Type B pancreatic cell (in vitro differentiated cells): ENCODE measurements at places on chromosomes 2 and 18. TPM values are rescaled to one million over a fixed set of nuclear protein-coding genes. Genes with fewer than 3 reads are reported as not detected.

DNA sequence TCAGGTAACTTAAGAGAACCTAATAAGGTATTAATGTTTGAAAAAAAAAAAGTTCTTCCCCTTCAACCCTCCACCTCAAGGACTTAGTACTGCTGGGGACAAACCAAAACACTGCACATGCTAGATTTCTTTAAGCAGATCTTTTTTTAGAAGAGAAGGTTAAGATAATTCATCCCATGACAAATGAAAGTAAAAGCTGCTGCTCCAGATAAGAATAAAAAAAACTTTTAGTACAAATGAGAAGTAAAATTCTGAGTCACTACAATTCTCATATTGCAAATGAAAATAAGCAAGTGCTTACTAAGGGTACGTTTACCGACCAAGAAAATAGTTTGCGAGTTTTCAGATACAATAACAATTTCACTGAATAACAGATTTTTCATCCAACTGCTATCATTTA, 8.9 kb downstream of the STAM2 start:
- DNase-seq = no peak

DNA sequence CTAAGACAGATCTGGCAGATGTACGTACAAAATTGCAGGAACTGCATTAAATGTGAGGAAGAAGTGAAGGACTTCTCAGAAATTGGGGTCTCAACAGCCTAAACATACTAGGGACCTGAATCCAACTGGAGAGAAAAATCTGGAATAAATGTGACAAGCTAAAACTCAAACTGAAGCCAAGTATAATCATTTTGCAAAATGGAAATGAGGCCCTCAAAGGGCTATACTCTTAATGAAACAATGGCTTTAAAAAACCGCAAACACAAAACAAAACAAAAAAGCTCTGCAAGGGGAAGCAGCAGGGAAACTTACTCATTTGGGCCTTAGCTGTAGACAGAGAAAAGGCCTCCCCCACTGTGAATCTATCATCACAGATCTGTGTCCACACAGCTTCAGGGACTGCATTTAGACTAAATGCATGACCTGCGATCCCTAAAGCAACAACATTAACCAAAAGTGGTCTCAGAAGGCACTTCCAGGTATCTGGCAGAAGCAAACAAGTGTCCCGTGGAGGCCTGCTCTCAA, 63.2 kb downstream of the CCBE1 start:
- peak; percentile 24 for DNase-seq

DNA sequence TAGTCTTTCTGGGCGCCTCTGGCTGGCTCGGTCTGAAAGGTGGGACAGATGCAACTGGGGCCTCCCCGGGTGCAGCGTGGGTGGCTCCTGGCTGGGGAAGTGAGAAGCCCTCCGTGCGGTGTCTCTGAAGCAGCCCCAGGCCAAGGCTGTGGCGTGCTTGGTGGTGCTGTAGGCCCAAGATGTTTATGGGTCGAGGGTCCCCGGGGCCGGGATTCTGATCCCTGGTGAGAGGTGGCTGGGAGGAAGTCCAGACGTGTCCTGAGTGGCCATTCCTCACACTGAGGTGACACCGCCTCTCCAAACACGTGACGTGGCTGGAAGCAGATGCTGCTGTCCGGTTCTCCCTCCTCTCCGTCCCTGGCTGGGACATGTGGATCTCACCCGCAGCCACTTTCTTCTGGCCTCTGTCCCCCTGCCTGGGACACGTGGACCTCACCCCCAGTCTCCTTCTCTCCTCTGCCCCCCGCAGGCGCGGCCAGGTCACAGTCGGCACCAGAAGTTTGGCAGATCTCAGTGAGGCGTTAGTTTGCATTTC, 12.6 kb downstream of the RTP5 start:
- no peak for DNase-seq

PROKR1 gene
- 0.10 and 0.41 TPM in 2 replicates for total RNA-seq

DLGAP1 gene
- 2.6 and 3.7 TPM in 2 replicates for total RNA-seq

- DNase-seq = no peak
Observed at GRCh38 chr2:205066081-205066480, 520.8 kb downstream of the PARD3B start.

- DNase-seq = no peak
Observed at GRCh38 chr2:160042054-160042453, 20.4 kb downstream of the PLA2R1 start.

TRIM43 gene
- total RNA-seq = not detected in 2 replicates

NEDD4L gene
- 84.7 and 93.5 TPM in 2 replicates for total RNA-seq

GRCh38 chr2:112690853-112691401, 29.9 kb upstream of the NT5DC4 start:
- peak; percentile 25 for DNase-seq

DNA sequence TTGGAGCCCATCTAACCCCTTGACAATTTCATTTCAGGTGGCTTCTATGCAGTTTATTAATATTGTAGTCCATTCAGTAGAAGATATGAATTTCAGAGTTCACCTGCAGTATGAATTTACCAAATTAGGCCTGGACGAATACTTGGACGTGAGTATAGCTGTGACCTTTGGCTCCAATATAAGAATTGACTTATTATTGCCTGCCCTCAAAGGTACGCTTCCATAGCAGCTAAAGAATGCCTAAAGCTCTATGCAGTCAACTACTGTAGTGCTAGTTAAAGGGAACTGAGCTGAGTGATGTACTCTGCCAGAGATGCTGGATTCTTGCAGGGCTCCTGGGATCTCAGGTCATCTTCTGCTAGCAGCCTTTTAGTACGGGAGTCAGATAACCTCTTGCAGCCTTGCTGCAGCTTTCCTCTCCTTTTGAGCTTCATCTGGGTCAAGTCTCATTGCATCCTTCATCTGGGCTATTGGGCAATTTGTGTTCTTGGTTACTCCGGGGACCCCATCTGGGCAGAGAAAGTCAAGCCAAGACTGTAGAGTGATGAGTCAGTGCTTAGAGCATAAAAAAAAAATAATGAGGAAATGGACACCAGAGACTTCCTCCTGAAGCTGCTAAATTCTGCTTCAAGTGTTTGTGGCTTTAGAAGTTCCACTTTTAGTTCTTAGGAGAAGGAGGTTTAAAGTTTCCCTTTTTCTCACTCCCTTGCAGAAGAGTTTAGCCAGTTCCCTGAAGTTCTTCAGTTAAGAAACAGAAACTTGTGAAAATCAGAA, 105.6 kb downstream of the PRPF40A start:
- DNase-seq = no peak

GRCh38 chr2:112660138-112660537, 14.4 kb downstream of the SLC20A1 start:
- no peak for DNase-seq

- no peak for DNase-seq
Observed at GRCh38 chr2:100321866-100322820, at the start of gene LONRF2. LONRF2 (minus strand) TSS chr2:100322501; CDS start chr2:100322093, 408 bp downstream.

DNA sequence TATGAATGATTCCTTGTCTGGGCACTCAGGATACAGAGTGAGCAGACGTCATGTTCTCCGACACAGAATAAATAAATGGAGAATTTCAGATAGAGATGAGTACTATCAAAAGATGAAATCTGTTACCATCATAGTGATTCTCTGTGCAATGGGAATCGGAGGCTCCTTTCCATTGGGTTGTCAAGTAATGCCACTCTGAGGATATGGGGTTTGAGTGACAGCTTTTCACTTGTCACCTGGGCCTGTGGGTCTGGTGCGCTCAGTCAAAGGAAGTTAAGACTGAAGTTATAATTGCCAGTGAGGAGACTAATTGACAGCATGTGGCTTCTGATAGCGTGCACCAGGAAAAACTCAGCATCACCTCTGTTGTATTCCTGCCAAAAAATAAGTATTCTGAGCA, 387.2 kb downstream of the SOX11 start:
- no peak for DNase-seq

- peak; percentile 64 for DNase-seq
Observed at GRCh38 chr2:46385786-46386577, 88.8 kb downstream of the EPAS1 start.

DNA sequence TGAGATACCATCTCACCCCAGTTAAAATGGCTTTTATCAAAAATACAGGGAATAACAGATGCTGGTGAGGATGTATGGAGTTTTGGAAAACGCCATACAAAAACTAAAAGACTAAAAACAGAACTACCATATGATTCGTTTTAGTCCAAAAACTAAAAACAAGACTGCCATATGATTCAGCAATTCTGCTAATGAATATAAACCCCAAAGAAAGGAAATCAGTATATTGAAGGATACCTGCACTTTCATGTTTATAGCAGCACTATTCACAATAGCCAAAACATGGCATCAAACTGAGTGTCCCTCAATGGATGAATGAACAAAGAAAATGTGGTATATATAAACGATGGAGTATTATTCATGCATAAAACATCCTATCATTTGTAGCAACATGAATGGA, 224.4 kb upstream of the MC4R start:
- DNase-seq = no peak

GAD1 gene
- total RNA-seq = 1.7 and 2.2 TPM in 2 replicates

GRCh38 chr2:160432633-160433032, 61.0 kb downstream of the RBMS1 start:
- no peak for DNase-seq

- DNase-seq = no peak
Observed at GRCh38 chr2:46955764-46956163, 40.2 kb upstream of the MCFD2 start.
